ENCODE measurements at places on chromosomes 7 and 10. TPM values are rescaled to one million over a fixed set of nuclear protein-coding genes. Genes with fewer than 3 reads are reported as not detected.

DNAJC2 gene
- 21.7 TPM for total RNA-seq

AZGP1 gene
- total RNA-seq, result 0.09 TPM

ZNF736 gene
- 2.0 TPM for total RNA-seq

KMT2C gene
- total RNA-seq, result 21.7 TPM

CARD11 gene
- 0.70 TPM for total RNA-seq

FOXI2 gene
- total RNA-seq, result not detected

EN2 gene
- total RNA-seq, result under 0.01 TPM

ZNF316 gene
- total RNA-seq, result 10.1 TPM

WEE2 gene
- not detected for total RNA-seq

ZNF804B gene
- total RNA-seq, result not detected

Data from pericardium fibroblast (primary cell).